ENCODE measurements at places on chromosomes 6 and 20.
A peak's percentile ranks its signal among the peaks of the same experiment; 100 is the strongest.

DNA sequence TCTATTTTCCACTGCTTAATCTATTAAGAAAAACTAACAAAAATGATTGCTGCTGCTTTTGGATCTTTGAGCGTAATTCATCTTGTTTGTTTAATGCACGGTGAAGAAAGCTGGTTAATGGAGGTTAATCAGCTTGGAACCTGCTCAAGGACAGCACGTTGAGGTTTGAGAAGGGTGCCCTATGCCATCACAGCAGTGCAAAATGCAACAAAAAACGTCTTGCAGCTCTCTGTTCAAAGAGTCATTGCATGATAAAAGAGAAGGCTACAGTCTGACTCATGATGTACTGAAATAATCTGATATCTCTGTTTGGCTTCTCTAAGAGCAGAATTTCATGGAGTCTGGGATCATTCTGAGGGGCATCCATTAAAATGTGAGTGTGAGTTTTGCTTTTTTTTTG, 80.6 kb upstream of the PREP start:
- DNase-seq, result no peak

DNA sequence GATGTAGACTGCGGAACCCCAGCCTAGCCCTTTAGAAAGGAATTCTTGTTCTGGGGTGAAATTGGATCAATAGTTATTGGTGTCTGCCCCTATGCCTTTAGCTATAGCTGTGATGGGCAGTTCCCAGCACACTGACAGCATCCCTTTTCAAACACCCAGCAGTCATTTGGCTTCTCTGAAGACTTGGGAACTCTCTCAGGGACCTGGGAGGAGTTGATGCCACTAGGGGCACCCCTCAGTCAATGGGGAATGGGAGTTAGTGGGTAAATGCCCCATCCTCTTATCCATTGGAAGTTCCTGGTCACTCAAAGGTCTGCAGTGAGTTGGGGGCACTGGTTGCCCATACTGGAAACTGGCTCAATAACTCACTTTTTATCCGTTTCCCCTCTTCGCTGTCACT, 31.6 kb upstream of the CSNK2A1 start:
- DNase-seq, result no peak

- peak; percentile 74 for DNase-seq
Measured at GRCh38 chr6:158708239-158708638, 58.4 kb downstream of the SYTL3 start.

- no peak for DNase-seq
Measured at GRCh38 chr6:56381801-56382251, 134.4 kb upstream of the COL21A1 start.

DNA sequence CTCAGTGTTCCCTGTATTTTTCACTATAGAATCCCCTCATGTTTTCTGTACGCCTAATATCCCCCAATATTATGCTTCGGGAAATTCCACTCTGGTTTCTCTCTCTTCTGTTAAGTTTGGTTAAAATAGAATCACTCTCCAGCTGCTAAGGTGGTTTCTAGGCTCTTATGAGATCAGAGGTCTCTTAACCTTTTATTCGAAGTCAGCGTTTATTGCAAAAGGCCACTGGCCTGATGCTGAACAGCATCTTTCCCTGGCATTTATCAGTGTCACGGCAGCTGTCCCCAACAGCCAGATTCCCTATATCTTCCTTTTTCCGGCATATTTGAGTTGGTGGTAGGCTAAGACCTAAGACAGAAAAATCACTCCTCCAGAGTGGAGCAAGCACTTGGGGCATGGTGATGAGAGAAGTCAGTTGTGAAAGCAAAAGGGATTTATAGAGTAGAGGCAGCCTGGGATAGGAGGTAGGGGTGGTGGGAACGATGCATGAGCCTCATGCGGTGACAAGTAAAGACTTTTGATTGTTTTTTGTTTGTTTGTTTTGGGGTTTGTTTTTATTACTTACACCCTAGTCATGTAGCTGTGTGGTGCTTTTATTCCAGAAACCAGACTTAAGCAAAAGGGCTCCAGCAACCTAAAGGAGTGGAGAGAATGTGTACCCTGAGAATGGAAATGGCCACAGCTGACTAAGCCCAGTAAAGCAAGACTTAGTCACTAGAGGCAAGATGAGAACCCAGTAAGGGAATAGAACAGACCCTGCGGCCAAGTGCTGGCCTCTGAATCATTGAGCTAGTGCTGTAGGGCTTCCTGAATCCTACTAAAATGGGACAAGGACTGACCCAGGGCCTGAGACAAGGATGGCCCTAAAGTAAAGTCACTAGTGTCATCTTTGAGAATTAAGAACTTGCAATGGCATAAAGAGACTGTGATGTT, 233.0 kb upstream of the PRND start:
- DNase-seq, result no peak

- DNase-seq, result no peak
Measured at GRCh38 chr20:39381595-39381994, 419.5 kb downstream of the DHX35 start.

DNA sequence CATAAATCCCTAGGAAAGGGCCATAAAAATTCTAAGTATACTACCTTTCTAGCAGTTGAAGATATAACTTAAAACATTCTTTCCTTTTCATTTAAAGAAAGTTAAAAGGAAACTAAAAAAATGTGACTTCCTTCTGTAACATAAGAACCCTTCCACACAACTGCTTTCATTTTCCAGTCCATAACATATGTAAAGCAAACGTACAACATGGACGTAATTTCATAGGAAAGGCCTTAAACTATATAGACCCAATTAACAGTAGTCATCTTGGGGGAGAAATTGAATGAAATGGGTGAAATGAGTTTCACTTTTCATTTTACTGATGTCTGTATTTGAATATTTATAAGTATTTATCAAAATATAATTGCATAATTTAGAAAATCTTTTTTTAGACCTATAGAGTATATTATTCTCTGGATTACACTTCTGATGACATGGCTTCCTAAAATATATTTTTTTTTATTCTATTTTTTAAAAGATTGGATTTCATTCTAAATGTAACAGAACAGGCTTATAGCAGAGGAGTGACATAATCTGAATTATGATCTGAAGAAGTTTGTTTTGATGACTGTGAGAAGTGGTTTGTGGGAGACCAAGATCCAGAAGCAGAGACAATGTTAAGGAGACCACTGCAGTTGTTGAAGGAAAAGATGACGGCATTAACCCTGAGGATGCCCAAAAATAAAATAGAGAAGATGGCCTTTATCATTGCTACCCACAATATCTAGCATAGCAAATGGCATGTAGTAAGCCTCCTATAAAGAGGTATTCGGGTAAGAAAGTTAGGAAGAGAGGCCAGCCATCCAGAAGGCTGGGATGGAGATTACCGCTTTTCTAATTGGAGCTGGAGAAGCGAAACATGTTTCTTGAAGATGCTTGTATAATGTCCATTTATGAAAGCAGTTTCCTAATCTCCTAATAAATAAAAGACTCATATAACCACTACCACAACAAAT, 260.4 kb downstream of the PTPRK start:
- DNase-seq, result no peak

DNA sequence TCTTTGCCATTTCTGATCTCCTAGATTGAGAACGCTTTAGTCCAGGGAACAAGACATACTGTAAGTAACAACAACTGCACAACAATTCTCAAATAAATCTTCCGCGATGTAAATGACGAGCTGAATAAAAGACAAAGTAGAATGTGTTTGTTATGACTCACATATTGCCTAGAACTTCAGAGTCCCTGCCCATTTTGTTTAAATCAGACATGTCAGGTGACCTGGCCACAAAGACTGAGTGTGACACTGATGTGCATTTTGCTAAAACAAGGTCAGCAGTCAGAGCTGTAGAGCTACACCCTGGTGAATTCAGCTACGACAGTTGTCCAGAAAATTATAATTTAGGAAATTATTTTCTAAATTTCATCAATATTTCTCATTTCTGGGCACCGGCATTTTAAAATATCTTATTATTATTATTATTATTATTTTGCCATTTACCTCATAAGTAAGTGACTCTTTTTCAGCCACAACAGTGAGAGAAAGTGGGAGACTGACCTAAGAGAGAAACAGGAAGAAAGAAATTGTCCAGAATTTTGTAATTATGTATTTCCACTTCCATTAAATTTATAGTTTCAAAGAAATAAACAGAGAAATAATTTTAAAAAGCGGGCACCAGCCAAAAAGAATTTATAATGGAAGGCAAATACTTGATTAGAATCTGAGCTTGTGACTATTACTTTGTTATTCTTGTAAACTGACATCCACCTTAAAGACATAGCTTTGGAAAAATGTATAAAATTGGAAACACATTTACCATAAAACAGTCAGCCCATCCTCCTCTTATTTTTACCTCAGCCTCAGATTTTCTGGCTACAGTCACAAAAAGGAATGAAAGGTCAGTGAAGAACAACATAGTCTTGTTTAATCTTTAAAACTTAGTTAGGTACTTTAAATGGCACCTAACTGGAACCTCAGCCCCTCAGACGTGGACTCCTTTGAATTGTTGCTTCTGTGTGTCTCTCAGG, 157.0 kb upstream of the CITED2 start:
- DNase-seq, result no peak

DNA sequence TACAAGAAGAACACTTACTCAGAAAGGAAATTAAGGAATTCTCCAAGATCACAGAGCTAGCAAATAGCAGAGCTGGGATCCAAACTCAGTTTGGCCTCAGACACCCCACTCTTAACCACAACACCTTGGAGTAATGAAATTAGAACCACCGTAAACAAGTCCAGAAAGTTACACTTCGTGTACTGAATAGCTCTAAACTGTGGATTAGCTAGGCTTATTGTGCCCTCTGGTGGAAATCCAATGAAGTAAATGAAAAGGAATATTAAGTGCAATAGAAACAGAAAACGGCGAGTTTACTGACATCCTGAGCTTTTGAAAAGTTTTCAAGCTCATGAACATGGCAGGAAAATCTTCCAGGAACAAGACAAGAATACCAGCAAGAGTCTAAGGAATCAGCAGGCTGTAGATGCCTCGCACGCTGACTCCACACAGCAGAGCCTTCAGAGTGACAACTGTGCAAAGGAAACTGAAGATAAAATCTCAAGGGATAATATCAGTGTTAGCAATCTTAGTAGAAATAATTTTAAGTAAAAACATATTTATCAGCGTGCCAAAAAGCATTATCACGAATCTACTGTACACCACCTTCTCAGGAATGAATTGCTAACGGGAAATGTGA, 34.6 kb downstream of the FBXO5 start:
- DNase-seq, result peak; percentile 39

GRCh38 chr6:5782783-5783547, 223.8 kb downstream of the NRN1 start:
- DNase-seq, result no peak

DNA sequence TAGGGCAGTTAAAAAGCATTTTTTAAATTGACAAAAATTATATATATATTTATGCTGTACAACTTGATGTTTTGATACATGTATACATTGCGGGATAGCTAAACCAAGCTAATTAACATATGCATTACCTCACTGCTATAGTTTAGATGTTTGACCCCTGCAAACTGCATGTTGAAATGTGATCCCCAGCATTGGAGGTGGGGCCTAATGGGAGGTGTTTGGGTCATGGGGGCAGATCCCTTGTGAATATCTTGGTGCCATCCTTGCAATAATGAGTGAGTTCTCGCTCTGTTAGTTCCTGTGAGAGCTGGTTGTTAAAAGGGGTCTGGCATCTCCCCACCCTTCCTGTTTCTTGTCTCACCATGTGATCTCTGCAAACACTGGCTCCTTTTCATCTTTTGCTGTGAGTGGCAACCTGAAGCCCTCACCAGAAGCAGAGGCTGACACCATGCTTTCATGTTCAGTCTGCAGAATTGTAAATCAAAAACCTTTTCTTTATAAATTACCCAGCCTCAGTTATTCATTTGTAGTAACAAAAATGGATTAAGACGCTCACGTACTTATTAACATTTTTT, 111.8 kb downstream of the MCHR2 start:
- DNase-seq, result no peak

DNA sequence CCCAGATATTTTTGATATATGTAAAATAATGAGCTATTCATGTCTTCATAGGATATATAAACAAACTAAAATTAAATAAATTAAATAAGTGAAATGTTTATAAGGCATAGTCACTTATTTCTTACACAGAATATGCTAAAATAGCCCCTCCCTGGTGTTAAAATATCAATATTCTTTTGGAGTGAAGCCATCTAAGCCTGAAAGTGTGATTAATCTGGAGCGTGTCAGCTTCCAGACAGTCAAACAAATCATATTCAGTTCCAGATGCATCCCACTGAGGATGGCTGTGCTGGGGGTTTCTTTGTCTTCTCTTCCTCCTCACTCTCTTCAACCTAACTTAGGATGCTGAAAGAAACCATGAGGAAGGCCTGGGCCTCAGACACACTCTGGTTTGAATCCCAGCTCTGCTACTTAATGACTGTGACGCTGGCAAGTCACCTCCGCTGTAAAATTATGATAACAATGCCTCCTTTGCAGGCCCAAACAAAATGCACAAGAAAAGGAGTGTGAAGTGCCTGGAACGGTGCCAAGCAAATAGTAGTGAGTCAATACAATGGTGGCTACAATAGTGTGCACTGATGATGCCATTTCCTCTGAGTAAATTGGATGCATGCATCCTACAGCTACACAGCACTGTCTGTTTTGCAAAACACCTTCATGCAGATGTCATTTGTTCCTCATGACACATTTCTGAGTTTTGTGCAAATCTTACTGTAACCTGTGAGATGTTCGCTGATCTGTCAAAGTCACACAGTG, 161.4 kb downstream of the FOXC1 start:
- DNase-seq, result no peak

DNA sequence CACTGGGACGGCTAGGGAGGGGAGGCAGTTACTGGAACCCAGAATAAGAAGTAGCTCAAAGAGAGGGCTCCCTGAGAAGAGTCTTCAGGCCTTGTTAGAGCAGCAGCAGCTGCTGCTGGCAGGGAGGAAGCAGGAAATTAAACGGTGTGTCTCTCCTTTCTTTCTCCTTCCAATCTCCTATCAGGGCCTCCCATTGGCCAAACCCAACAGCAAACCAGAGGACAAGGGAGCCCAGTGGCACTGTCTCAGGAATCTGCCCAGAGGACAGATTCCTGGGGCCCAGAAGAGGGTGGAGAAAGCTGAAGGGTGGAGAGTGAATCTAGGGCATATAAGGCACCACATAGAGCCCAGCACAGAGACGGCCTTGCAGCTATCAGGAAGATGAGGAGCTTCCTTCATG, 10.2 kb downstream of the BTN3A1 start:
- no peak for DNase-seq

DNA sequence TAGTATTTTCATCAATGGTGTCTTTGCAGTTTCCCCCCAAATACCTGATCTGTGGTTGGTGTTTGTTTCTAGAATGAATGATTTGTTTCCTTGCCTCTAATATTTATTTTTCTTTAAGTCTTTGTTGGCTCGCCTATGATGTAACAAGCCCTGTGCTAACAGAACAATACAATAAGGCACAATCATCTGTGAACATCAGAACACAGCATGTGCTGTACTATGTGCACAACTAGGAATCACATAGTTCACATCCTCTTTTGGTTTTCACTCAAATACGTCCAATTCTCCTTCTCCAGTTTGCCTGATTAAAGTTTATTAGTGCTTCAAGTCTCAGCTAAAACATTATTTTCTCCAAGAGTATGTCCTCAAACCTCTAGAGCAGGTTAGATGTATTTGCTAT, 613.1 kb downstream of the EPHA7 start:
- DNase-seq, result no peak

DNA sequence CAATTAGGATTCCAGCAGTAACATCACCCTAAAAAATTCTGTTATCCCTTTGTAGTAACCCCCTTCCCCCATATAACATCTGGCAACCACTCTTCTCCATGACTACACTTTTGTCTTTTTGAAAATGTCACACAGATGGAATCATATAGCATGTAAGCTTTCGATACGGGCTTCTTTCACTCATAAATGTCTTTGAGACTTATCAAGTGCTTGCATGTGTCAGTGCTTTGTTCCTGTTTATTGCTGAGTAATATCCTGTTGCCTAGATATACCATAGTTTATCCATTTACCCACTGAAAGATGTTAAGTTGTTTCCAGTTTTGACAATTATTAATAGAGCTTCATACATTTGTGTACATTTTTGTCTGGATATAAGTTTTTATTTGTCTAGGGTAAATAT, 10.4 kb upstream of the SNPH start:
- DNase-seq, result no peak

Data from astrocyte of the cerebellum (primary cell).